ENCODE measurements at places on chromosomes 1 and 21. TPM values are rescaled to one million over a fixed set of nuclear protein-coding genes. Genes with fewer than 3 reads are reported as not detected.
A peak's percentile ranks its signal among the peaks of the same experiment; 100 is the strongest.

- H3K36me3 ChIP-seq = no peaks in the 10 kb centered on the region
- no peaks in the 10 kb centered on the region for H3K27me3 ChIP-seq
- H3K27ac ChIP-seq = peak within 1 kb of the TSS; percentile 90
- peak within 1 kb of the TSS; percentile 91 for H3K4me3 ChIP-seq
These were observed at the start of gene ARID4B for GRCh38 chr1:235327559-235328270. Gene ARID4B, minus strand, starts transcription at chr1:235328179. Its CDS starts 1,260 bp downstream, at chr1:235326919.

GRCh38 chr21:22791376-22791775, 1793.2 kb downstream of the NCAM2 start:
- no peaks in the 10 kb centered on the region for H3K36me3 ChIP-seq
- no peak overlapping the region for H3K4me3 ChIP-seq
- H3K27me3 ChIP-seq = no peaks in the 10 kb centered on the region
- no peaks in the 10 kb centered on the region for H3K4me1 ChIP-seq
- peak; percentile 7 for DNase-seq

DNA sequence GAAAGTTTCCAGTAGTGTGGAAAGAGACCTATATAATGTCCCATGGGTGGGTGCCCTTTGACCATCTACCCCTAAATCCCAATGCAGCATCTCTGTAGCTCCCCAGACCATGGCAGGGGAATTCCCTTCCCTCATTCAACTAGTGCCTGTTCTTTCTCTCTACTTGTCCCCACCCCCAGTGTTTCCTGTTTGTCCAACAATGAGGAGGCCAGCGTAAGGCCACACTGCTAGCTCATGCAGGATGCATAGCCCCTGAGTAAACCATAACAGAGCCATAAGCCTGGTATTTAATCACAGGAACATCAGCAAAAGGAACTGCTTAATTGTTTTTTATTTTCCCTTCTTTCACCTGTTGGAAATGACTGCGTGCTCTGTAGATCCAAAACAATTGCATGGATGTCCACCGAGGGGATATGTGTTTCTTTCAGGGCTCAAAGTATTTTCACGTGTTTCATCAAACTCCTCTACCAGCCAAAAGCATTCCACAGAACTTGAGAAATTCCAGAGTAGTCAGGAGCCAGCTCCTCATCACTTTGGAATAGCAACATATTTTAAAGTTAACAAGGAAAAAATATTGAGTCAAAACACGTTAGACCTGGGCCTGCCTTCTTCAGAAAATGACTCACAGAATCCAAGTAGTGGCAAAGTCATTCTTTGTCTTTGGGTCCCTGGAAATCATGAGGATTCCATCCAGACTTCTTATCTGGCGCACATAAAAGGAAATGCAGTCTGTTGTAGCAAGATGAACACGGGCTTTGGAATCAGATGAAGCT, 162.5 kb upstream of the SGIP1 start:
- no peak overlapping the region for H3K4me3 ChIP-seq
- H3K4me1 ChIP-seq = no peaks in the 10 kb centered on the region
- no peaks in the 10 kb centered on the region for H3K36me3 ChIP-seq
- H3K27ac ChIP-seq = no peak overlapping the region
- DNase-seq = no peak

DNA sequence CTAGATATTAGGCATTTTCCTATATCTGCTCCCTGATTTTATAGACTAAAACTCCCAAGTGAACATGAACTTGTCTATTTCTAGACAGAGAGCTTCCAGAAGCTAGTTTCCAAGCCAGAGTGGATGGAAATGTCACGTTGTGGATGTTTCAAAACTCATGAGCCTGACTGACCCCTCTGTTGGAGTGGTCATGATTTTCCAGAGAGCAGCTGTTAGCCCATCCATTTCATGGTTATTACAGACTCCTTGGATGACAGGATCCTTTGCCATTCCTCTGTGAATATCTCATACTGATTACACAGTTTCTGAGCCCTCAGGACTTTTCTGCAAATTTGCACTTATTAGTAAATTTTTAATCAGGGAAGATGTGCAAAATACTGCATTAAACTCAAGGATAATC, 76.8 kb upstream of the ATF3 start:
- H3K27ac ChIP-seq = peak overlapping the region; percentile 98
- peak; percentile 88 for DNase-seq
- H3K4me3 ChIP-seq = no peak overlapping the region
- H3K36me3 ChIP-seq = no peaks in the 10 kb centered on the region
- H3K4me1 ChIP-seq = peaks cover 70% of the 10 kb centered on the region

DNA sequence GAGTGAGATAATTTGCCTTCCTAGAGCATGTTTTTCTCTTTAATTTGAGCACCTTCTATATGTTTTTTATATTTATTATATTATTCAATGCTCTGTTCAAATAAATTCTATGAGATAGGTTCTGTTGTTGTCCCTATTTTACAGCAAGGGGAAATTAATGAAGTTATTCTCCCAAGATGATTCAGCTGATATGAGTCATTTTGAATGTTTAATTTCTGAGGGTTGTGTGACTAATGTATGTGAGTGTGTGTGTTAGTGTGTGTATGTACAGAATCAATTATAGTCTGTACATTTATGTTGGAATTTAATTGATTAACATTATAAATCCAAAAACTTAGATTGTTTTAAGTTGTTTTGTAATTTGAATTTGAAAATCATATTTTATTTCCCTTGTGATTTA, 1536.7 kb upstream of the B3GALT2 start:
- no peaks in the 10 kb centered on the region for H3K27me3 ChIP-seq
- no peaks in the 10 kb centered on the region for H3K36me3 ChIP-seq
- no peaks in the 10 kb centered on the region for H3K4me1 ChIP-seq
- no peak for DNase-seq
- no peak overlapping the region for H3K27ac ChIP-seq
- H3K4me3 ChIP-seq = no peak overlapping the region

DNA sequence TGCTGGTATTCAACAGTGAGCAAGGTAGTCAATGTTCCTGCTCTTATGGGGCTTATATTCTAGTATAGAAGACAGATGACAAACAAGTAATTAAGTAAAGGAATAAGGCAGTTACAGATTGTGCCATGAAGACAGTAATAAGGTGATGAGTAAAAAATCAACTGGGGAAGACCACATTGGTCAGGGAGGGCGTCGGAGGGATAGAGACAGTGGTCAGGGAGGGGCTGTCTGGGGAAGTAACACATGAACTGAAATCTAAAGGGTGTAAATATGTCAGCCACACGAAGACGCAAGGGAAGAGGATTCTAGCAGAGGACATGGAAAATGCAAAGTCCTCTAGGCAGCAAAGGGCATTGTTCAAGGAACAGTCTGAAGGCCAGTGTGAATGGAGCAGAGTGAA, 10.1 kb downstream of the IL12RB2 start:
- no peaks in the 10 kb centered on the region for H3K27me3 ChIP-seq
- DNase-seq = no peak
- no peak overlapping the region for H3K27ac ChIP-seq

- peak; percentile 26 for DNase-seq
- no peaks in the 10 kb centered on the region for H3K36me3 ChIP-seq
- H3K27me3 ChIP-seq = peaks cover 5% of the 10 kb centered on the region
- no peak overlapping the region for H3K4me3 ChIP-seq
- H3K27ac ChIP-seq = no peak overlapping the region
These were observed 136.5 kb upstream of the ETS2 start for GRCh38 chr21:38669186-38669585.

GRCh38 chr1:151047591-151047924, at the start of gene C1orf56:
Gene C1orf56, plus strand, starts transcription at chr1:151047751. Its CDS starts 97 bp downstream, at chr1:151047848.
- DNase-seq = peak; percentile 70
- peak within 1 kb of the TSS; percentile 74 for H3K4me3 ChIP-seq
- peak within 1 kb of the TSS; percentile 68 for H3K27ac ChIP-seq
- no peaks in the 10 kb centered on the region for H3K4me1 ChIP-seq

GRCh38 chr1:32334274-32334861, 1.7 kb downstream of the MARCKSL1 start:
- H3K4me3 ChIP-seq = peak overlapping the region; percentile 98
- no peak for DNase-seq
- H3K36me3 ChIP-seq = peaks cover 45% of the 10 kb centered on the region
- H3K27ac ChIP-seq = no peak overlapping the region
- peaks cover 25% of the 10 kb centered on the region for H3K4me1 ChIP-seq

GRCh38 chr1:216015116-216015515, 408.1 kb downstream of the USH2A start:
- no peaks in the 10 kb centered on the region for H3K36me3 ChIP-seq
- H3K27me3 ChIP-seq = 0 out of 2 replicates have a peak, but pooled peaks cover 3% of the 10 kb centered on the region
- H3K4me1 ChIP-seq = no peaks in the 10 kb centered on the region

DNA sequence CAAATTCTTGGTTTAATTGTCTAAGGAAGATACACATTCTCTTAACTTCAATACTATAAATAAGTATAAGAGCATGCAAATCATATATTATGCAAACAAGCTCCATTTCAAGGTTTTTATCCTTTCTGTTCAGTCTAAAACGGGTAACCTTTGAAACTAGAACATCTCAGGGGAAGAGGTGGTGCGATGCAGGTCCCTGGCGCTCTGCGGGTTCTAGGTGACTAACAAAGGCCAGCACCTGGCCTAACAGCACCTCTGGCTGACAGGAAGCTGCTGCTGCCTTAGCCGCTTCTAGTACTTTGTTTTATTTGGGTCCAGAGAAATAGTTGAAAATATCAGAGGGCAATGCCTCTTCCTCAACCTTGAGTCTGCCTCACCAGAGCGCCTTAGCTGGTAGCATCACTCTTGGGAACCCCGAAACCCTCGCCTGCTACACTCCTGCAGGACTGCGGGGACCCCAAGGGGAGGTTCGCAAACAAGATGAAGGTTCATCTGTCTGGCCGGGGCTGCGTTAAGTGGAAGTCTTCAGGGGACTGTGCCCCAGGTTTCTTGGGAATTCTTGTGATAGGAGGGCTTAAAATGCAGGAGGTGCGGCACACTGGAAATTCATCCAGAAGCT, 45.5 kb downstream of the PRDM15 start:
- H3K4me1 ChIP-seq = no peaks in the 10 kb centered on the region
- H3K36me3 ChIP-seq = peaks cover 2% of the 10 kb centered on the region
- DNase-seq = no peak
- H3K4me3 ChIP-seq = no peak overlapping the region

DNA sequence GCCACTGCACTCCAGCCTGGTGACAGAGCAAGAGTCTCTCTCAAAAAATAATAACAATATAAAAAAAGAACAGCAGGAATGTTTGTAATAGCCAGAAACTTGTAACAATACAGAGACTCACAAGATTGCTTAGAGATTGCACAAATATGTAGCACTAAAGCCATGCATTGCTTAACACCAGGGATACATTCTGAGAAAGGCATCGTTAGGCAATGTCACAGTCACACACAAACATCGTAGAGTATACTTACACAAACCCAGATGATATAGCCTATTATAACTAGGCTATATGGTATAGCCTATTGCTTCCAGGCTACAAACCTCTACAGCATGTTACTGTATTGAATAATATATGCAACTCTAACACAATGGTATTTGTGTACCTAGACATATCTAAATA, 45.3 kb downstream of the GPATCH2 start:
- H3K4me3 ChIP-seq = no peak overlapping the region
- H3K27ac ChIP-seq = no peak overlapping the region
- peaks cover 3% of the 10 kb centered on the region for H3K36me3 ChIP-seq
- no peaks in the 10 kb centered on the region for H3K27me3 ChIP-seq
- H3K4me1 ChIP-seq = no peaks in the 10 kb centered on the region

GRCh38 chr21:41302976-41303375, 13.6 kb upstream of the FAM3B start:
- no peaks in the 10 kb centered on the region for H3K4me1 ChIP-seq
- H3K36me3 ChIP-seq = no peaks in the 10 kb centered on the region
- H3K4me3 ChIP-seq = no peak overlapping the region
- DNase-seq = no peak
- H3K27me3 ChIP-seq = no peaks in the 10 kb centered on the region

DNA sequence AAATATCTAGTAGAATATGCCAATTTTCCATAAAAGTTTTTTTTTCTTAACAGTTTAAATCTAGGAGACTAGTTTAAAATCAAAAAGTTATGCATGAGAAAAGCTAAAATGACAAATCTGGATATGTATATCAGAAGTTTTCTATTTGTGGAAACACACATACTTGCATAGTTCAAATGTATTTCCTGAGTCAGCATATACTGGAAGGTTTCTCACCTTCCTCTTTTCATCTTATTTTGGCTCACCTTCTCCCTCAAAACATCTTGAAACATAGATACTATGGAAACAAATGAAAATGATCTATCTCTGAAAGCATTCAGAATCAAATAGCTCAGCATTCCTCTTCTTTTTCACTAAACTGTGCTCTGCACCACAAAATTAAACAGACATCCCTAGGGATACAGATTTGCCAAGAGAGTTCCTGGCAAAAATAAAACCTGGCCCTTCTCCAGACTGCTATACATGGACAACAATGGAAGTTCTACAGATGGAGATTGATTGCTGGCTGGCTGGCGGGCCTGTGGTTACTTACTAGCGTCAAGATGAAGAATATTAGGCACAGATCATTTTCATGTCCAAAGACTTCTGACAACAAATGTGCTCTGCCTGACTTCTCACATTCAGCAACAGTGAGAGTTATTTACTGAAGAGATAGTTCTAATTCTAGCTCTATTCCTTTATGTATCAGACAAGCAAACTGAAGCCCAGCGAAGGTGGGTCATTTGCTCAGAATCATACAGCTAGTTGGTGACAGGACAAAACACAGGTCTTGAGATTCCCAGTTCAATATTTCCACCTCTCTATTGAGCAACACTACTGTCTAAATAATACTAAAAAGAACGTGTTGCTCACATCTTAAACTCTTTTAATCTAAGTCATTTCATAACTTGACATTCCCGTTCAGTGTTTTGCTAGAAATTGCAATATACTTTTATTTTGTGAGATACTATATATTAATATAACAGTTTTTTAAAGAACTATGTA, 26.6 kb downstream of the DIPK1A start:
- H3K27ac ChIP-seq = peak overlapping the region; percentile 1
- H3K4me3 ChIP-seq = no peak overlapping the region
- no peaks in the 10 kb centered on the region for H3K27me3 ChIP-seq
- peak; percentile 83 for DNase-seq

DNA sequence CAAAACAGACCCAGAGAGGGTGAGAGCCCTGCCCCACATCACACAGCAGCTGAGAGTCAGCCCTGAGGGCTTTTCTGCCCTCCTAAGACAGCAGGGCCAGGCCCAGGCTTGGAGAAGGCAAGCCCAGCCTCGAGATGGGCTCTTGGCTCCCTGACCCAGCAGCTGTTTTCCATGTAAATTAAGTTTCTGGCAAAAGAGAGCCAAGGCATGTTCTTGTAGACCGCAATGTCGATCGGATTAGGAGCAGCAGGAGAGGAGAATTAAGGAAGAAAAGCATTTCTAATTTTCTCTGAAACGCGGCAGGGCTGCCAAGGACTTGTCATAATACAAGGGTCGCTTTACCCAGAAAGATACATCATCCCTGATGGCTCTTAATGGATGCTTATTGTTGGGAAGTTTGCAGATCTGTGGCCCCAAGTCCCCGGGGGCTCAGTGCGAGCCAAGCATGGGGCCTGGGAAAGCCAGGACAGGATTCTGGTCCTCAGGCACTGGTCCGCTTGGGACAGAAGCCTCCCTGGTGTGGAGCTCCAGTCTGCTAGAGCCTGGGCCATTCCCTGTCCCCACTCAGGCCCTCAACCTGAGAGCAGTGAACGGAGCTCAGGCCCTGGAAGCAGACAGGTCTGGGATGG, 62.8 kb downstream of the DMRTB1 start:
- no peak overlapping the region for H3K4me3 ChIP-seq
- no peak overlapping the region for H3K27ac ChIP-seq
- no peaks in the 10 kb centered on the region for H3K36me3 ChIP-seq
- DNase-seq = peak; percentile 63

RPE65 gene
- total RNA-seq = 0.06 TPM

ESRRG gene
- 1.0 TPM for total RNA-seq

ARHGEF19 gene
- 7.9 TPM for total RNA-seq

TRIM62 gene
- total RNA-seq = 17.6 TPM

TTC22 gene
- total RNA-seq = not detected

LYPD8 gene
- total RNA-seq = 1.6 TPM

PCAT6 gene
- total RNA-seq = 0.24 TPM

KRTAP19-5 gene
- total RNA-seq = not detected

Measured in SJCRH30 (cell line).